Activated naive CD4-positive, alpha-beta T cell treated with Interleukin-2 at 50 U/mL for 16 hours (primary cell): ENCODE measurements at places on chromosomes 2 and 18.

DNA sequence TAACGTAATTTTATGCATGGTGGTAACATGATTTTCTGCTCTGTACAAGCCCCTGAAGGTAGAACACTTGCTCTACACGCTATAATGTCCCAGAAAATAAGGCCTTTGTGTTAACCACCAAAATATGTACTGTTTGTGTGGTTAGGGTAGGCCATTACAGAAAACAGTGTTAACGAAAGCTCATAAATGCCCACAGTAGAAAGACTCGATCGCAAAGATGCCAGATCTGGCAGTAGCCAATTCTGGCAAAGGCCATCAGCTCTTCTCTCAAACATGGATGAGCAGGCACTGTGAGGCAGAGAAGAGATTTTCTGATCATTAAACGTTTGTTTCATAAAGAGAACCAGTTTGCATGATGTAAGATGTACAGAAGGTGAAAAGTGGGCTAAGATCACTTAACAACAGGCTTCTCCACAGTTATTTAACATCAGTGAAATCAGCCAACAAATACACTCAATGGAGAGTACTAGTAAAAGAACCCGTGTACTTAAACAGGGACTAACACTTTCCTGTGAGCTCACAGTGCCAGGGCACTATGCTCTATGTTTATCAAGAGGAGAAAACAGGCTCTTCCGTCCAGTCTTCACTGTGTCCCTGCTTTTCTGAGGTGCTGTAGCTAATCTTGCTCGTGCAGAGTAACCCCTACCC is 80.3 kb downstream of the SPRED2 start:
- no peak for DNase-seq

- no peak for DNase-seq
These were observed 762 bp downstream of the VPS4B start for GRCh38 chr18:63421514-63421913.

DNA sequence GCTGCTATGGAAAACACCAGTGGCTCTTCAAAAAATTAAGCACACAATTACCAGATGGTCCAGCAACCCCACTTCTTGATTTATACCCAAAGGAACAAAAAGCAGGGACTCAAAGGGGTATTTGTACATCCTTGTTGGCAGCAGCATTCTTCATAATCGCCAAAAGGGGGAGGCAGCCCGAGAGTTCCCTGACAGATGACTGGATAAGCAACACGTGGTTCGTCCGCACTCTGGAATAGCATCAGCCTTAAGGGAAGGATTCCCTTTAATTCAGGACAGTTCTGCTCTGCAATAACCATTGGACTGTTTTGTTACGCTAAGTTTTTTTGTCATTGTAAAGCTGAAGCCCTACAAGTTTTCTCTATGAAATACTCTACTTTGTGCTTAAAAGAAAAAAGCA is 76.7 kb upstream of the TWIST2 start:
- DNase-seq, result no peak

- no peak for DNase-seq
These were observed 22.6 kb downstream of the ITGA6 start for GRCh38 chr2:172449911-172450550.

- DNase-seq, result no peak
These were observed 5.0 kb downstream of the DLX1 start for GRCh38 chr2:172090044-172090961.
